ENCODE measurements at places on chromosomes 4 and X.

DNA sequence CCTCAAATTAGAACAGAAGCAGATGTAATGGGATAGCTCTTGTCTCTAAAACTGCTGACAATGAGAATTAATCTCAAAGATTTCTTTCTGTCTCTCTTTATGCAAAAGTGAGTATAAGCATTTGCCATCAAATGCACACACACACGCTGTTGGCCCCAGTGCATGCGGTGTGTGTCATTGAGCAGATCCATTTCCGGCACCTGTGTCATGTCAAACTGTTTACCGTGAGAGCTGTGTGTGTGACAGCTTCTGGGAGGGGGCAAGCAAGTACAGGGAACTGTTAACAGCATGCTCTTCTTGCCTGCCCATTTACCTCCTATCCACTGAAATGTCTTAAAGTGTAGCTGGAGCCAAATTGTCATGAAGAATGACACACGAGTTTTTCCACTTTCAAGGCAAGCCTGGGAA is 297.9 kb upstream of the FAT4 start:
- peak; percentile 91 for DNase-seq

DNA sequence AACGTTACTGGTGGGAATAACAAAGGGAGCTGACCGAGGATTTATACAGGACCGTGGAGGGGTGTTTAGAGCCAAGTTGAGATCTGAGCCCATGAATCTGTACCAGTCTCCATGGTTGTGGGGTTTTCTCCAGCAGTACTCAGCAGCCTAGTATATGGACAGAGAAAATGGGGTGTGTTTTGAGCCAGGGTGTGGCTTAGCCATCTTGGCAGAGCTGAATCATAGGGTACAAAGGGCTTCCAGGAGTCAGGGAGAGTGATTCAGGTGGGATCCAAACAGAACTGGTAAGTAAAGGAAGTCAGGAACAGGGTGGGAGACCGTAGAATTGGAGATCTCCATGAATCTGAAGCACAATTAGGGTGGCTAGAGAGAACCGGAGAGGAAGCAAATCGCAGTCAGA is 7.4 kb upstream of the HPRT1 start:
- DNase-seq: no peak

- DNase-seq: no peak
These were observed 101.1 kb downstream of the ATP8A1 start for GRCh38 chr4:42555828-42556227.

- no peak for DNase-seq
These were observed 456.1 kb downstream of the GRXCR1 start for GRCh38 chr4:43348591-43348990.

GRCh38 chr4:24690436-24690835 is 104.9 kb upstream of the SOD3 start:
- DNase-seq: no peak

- DNase-seq: no peak
These were observed 26.8 kb upstream of the ATXN3L start for GRCh38 chrX:13346646-13347045.

GRCh38 chr4:42150653-42151567 is 1.5 kb downstream of the BEND4 start:
- DNase-seq: peak; percentile 26

- no peak for DNase-seq
These were observed 618.8 kb upstream of the GRID2 start for GRCh38 chr4:91684955-91685354.

DNA sequence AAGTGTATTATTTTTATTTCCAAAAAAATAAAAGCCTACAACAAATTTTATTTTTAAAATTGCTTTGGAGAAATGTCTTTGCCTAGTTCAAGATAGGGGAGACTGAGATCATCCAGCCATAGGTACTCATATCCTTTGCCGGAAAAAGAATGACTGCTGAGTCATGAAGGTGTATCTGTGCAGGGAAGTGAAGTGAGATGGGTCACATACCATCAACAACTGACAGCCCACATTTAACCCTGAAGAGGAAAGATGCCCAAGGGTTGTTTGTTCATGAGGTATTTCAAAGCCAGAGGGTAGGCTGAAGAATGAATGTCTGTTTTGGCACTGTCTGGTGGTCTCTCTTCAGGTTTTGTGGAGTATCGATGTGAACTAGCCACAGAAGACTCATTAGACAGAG is 106.7 kb upstream of the TTC29 start:
- no peak for DNase-seq

DNA sequence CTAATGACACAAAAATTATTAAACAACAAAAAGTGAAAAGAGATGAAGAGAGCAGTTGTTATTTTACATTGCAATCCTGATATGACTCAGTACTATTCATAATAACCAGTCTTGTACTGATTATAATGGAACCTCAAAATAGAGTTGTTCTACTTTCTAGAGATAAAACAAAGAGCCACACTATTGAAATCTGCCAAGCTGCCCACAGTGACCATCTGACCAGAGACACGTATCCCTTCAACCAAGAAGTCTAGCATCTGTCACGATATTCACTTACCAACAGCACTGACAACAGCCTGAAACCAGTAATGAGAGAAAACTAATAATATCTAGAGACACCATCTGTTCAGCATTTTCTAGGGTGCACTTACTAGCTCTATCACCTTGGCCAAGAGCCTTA is 466.7 kb downstream of the NKX6-1 start:
- DNase-seq: no peak

- no peak for DNase-seq
These were observed 48.4 kb downstream of the ZBTB49 start for GRCh38 chr4:4338210-4339001.

GRCh38 chr4:56821381-56822243 is at the start of gene SPINK2:
SPINK2 (minus strand) TSS chr4:56821701; CDS start chr4:56821662, 39 bp downstream.
- DNase-seq: peak; percentile 9

DNA sequence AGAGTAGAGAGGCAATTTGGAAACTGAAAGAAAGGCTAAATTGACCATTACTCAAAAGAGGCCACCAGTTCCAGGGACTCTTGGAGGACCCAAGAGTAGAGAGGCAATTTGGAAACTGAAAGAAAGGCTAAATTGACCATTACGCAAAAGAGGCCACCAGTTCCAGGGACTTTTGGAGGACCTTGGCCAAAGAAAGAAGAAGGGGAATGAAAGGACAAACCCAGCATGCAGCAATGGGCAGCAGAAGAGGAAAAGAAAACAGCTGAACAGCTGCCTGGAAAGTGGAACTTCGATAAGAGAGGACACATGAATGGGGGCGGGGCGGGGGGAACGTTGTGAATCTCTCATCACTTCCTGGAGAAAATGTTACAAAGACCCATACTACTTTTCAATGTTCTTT is 80.8 kb downstream of the PALLD start:
- no peak for DNase-seq

DNA sequence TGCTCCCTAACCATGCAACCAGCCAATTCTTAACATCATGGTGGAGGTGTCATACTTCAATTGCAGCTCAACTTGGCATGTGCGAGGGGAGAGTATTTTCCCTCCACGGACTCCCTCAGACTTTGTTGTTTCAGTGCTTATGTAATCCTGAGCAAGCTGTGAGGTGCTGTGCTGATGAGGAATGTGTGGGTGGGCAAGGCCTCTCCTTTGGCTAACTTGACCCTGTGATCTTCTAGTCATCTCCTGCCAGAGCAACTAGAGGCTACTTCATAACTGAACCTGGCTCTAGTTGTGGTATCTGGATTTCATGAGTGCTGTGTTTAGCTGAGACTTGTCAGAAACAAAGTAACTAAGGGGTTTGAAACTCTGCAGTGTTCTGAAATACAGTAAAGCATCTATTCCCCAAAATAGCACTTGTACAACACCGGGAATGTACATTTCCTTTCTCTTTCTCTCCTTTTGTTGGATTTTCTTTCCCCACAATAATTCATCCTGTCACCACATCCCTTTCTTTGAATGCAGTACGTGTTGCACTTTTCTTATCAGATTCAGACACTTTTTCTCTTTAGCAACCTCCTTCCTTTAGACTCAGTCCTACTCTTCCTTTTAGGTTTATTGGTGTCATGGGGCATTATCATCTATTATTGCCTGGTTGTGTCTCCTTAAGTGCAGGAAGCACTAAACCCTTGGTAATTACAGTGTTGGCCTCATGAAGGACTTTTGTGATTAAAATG is 415.2 kb upstream of the NR3C2 start:
- no peak for DNase-seq

- DNase-seq: no peak
These were observed 198.6 kb downstream of the CENPC start for GRCh38 chr4:67346654-67347053.

DNA sequence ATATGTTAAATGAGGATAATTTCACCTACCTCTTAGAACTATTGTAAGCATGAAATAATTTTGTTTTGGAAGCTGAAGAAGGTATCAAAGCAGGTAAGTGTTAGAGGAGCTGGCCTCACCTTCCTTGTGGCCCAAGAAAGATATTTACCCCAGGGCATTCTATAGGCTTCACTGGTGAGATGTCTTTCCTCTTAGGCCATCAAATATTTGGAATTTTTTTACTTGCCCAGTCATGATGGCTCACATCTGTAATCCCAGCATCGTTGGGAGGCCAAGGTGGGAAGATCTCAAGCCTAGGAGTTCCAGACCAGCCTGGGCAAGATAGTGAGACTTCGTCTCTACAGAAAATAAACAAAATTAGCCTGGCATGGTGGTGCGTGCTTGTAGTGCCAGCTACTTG is 6.1 kb upstream of the SMS start:
- DNase-seq: no peak

DNA sequence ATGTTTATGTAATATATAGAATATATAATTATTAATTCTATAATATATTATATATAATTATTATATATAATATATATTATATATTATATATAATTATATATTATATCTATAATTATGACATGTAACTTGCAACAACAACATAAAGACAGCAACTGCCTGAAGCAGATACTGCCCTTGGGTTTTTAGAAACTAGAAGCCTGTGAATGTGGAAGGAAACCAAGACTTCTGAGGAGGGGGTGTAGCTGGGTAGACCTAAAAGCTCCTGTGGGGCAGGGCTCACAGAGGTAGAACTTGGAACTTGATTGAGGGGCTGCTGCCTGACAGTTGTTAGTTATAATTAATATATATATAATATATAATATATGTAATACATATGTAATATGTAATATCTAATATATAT is 167.2 kb upstream of the SLIT2 start:
- peak; percentile 18 for DNase-seq

- no peak for DNase-seq
These were observed 146.4 kb upstream of the NOCT start for GRCh38 chr4:138869165-138869564.

DNA sequence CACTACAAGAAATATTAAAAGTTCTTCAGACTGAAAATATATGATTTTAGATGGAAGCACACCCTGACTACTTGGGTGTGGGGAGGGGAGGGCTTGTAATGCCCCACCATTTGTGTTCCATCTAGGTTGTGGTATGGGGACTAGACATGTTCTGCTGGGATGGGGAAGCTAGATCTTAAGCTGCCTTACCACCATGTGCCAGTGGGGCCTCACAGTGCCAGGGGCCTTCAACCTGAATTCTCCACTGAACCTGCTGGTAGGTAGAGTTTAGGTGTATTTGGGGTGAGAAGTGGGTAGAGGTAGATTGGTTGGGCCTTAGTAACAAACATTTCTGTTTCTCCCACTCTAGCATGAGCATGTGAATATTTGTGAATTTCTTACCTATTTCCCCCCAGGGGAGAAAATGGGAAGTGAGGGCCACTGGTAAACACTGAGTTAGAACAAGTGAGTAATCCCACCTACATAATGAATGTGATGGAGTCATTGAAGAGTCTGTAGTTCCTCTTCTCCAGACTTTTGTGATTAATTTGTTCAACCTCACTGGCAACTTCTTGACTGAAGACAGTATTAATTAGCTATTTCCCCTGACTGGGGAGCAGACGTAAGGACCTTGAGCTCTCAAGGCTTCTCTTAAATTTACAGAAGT is 44.0 kb downstream of the BRCC3 start:
- no peak for DNase-seq

GRCh38 chr4:3783693-3784306 is 17.6 kb downstream of the ADRA2C start:
- DNase-seq: no peak

DNA sequence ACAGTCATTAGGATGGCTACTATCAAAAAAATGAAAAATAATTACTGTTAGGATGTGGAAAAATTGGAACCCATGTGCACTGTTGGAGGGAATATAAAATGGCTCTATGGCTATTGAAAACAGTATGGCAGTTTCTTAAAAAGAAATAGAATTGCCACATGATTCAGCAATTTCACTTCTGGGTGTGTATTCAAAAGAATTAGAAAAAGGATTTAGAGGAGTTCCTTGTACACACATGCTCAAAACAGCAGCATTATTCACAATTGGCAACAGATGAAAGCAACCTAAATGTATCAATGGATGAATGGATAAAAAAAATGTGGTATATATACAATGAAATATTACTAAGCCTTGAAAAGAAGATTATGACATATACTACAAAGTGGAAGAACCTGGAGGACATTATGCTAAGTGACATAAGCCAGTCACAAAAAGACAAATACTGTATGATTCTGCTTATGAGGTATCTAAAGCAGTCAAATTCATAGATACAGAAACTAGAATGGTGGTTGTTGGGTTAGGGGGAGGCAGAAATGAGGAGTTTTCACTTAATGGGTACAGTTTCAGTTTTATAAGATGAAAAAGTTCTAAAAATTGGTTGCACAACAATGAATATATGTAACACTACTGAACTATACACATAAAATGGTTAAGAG is 123.2 kb downstream of the ELOVL6 start:
- no peak for DNase-seq

- no peak for DNase-seq
These were observed 89.6 kb downstream of the KCNIP4 start for GRCh38 chr4:21858971-21859370.

DNA sequence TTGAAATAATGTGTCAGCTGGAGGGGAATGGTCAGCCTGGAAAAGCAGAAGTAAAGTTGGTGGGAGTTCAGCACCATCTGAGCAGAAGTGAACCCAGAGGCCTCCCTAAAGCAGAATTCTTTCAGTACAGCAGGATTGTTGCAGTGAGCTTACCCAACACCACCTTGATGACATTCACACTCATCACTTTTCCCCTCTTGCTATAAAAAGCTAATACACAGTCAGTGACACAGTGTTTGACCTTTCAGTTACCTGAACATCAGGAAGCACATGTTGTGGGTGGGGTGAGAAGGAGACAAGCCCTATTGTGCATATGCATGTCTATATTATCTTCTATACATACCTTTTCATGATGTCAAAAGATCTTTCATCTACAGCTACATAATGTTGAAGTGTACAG is 624.7 kb upstream of the ZFP42 start:
- DNase-seq: no peak

GRCh38 chrX:8845060-8845459 is 43.9 kb upstream of the FAM9A start:
- DNase-seq: no peak

DNA sequence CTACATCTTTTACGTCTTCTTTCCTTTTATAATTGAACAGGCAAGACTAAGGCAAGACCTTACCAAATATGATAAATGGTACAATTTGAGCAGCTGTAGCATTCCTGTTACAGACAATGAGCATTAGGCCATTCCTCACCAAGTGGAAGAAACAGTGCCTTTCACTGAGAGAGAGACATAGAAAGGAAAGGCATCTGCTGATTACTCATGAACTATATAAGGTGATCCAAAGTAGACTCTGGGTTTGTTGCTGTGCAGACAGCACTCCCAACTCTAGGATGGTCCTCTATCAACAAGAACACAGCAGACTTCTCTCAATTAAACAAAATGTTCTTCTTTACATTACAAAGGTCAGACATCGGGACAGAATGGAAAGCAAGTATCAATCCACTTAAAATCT is 91.9 kb downstream of the FAM13A start:
- DNase-seq: no peak

GRCh38 chr4:159145992-159146330 is 43.1 kb downstream of the RAPGEF2 start:
- no peak for DNase-seq

Measured in SK-N-DZ (cell line).